ENCODE measurements at places on chromosomes 16 and 17.

DNA sequence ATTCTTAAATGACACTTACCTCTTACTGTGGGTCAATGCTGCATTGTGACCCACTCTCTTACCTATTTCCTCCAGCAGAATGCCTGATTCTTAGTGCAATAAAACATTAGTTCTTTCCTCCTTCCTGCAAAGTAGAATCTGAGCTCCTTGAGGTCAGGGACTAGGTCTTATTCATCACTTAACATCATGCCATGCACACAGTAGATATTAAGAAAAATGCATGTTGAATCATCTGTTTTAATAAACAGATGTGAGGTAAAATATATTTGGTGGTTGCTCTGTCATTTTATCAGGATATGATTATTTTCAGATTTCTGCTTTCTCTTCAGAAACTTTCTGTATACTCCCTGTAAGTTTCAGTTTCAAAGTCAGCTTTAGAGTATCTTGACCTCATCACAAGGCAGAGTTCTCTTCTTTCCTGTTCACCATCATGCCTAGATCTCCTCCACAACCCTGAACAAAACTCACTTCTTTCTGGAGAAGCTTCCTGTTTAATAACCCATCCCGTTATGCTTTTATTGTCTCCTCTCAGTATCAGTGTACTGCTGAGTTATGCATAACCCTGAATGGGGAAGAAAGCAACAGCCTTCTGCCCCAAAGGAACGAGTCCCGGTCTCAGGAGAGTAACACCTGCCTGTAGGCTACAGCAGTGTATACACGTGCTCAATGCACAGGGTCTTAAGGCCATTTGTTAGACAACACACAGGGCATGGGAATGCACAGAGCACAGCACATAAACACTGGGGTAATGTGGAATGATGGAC, 30.3 kb upstream of the SUPT4H1 start:
- no peak for DNase-seq

DNA sequence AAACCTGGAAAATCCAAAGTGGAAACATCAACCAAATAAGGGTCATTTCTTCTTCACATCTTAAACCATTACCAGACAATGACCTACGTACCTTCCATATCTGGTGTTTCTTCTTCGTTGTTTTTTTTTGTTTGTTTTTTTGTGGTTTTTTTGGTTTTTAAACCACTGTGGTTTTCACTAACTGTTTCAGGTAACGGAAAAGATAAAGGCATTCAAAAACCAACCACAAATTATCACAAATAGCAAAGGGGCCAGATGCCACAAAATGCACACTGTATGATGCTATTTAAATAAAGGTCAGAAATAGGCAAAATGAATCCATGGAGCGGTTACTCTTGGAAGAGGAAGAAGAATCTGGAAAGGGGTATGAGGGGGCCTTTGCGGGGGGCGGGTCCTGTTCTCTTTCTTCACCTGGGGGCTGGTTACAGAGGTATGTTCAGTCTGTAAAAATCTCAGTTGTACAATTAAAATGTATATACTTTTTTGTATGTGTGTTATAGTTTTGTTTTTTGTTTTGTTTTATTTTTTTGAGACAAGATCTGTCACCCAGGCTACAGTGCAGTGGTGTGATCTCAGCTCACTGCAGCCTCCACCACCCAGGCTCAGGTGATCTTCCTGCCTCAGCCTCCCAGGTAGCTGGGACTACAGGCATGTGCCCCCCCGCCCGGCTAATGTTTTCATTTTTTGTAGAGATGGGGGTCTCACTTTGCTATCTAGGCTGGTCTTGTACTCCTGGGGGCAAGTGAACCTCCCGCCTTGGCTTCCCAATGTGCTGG, 29.6 kb downstream of the LITAF start:
- DNase-seq = no peak

DNA sequence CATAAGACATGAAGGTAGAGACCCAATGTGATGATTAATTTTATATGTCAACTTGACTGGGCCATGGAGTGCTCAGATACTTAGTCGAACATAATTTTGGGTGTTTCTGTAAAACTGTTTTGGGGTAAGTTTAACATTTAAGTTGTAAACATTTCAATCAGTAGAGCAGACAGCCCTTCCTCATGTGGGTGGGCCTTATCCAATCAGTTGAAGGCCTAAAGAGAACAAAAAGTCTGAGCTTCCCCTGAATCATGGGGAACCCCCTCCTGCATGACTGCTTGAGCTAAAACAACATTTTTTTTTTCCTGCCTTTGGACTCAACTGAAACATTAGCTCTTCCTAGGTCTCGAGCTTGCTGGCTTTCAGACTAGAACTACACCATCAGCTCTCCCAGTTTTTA, 327.3 kb upstream of the SOX9 start:
- DNase-seq = no peak

DNA sequence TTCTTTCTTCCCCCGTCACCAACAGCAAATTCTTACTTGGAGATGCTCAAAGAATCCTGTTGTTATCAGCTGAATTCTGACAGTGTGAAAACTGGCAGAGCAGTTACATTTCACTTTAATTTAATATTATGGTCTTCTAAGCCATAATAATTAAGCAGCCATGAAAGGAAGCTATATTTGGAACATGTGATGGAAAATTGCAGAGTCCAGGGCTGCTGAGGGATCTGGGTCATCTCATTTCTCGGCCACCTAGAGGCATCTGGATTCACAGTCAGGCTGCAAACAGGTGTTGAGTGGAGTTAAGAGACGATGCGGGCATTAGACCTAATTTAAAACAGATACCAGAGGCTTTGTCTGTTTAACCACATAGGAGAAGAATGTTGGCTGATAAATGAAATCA, 38.4 kb downstream of the CHD9NB start:
- no peak for DNase-seq

DNA sequence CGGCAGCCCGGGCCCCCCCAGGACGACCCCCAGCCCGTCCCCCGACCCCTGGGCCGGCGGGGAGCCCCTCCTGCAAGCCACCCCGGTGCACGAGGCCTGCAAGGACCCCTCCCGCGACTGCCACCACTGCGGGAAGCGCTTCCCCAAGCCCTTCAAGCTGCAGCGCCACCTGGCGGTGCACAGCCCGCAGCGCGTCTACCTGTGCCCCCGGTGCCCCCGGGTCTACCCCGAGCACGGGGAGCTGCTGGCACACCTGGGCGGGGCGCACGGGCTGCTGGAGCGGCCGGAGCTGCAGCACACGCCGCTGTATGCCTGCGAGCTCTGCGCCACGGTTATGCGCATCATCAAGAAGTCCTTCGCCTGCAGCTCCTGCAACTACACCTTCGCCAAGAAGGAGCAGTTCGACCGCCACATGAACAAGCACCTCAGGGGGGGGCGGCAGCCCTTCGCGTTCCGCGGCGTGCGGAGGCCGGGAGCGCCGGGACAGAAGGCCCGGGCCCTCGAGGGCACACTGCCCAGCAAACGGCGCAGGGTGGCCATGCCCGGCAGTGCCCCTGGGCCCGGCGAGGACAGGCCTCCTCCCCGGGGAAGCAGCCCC, 15.6 kb upstream of the ZFPM1 start:
- peak; percentile 69 for DNase-seq

- DNase-seq = no peak
These were observed 14.5 kb downstream of the ZFPM1 start for GRCh38 chr16:88467541-88467944.

GRCh38 chr16:67933805-67934204, 2.1 kb upstream of the CTRL start:
- DNase-seq = no peak

DNA sequence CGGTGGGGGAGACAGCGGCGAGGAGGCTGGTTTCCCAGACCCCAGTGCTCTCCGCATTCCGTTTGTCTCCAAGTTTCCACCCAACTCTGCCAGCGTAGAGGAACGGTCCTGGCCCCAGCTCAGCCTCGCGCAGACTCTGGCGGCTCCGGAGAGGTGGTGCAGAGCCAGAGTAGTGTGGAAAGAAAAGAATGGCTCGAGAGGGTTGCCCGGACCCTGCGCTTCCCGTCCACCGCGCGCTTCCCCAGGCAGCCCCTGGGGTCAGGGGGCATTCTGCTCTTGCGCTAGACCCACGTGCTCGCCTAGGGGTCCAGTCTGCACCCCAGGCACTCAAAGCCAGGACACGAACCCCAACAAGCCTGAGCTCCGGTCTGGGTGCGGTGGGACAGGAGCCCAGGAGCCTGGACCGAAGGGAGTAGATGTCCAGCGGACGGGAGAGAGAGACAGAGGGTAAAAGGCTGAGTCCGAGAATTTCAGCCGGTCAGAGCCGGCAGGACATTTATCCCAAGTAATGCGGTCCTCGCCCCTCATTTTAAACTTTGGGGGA, 3.8 kb downstream of the PMP22 start:
- DNase-seq = peak; percentile 77

GRCh38 chr16:70160388-70160787, 13.2 kb upstream of the CLEC18C start:
- DNase-seq = peak; percentile 18

- no peak for DNase-seq
These were observed 62.4 kb upstream of the MED9 start for GRCh38 chr17:17414341-17414805.

GRCh38 chr16:66544016-66544757, 5.7 kb downstream of the TK2 start:
- DNase-seq = no peak

GRCh38 chr16:79278506-79278905, 322.0 kb downstream of the MAF start:
- DNase-seq = no peak

DNA sequence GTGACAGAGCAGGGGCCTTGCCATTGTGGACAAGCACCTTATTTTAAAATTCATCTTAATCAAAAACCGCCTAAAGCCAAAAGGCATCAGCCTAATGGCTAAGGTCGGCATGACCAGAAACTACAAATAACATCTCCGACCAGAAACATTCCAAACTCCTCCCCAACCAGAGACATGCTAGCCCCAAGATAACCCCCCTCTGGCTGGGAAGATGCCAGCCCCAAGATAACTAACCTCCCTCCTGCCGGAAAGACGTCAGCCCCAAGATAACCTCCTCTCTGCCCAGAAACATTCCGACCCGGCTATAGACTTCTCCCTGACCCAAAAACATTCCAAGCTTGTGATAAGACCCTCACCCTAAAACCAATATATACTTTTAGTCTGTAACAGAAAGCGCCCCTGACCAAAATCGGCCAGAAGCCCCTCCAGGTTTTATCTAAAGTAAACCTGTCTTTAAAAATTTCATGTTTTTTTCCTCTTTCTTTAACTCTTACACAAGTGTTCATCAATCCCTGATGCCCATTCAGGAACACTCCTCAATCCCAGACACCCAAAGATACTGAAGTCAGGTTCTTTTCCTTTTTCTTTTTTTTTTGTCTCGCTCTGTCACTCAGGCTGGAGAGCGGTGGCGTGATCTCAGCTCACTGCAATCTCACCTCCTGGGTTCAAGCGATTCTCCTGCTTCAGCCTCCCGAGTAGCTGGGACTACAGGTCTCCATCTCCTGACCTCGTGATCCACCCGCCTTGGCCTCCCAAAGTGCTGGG, 32.7 kb downstream of the TLE7 start:
- no peak for DNase-seq

- DNase-seq = peak; percentile 73
These were observed 10.3 kb upstream of the IRF8 start for GRCh38 chr16:85888405-85889331.

DNA sequence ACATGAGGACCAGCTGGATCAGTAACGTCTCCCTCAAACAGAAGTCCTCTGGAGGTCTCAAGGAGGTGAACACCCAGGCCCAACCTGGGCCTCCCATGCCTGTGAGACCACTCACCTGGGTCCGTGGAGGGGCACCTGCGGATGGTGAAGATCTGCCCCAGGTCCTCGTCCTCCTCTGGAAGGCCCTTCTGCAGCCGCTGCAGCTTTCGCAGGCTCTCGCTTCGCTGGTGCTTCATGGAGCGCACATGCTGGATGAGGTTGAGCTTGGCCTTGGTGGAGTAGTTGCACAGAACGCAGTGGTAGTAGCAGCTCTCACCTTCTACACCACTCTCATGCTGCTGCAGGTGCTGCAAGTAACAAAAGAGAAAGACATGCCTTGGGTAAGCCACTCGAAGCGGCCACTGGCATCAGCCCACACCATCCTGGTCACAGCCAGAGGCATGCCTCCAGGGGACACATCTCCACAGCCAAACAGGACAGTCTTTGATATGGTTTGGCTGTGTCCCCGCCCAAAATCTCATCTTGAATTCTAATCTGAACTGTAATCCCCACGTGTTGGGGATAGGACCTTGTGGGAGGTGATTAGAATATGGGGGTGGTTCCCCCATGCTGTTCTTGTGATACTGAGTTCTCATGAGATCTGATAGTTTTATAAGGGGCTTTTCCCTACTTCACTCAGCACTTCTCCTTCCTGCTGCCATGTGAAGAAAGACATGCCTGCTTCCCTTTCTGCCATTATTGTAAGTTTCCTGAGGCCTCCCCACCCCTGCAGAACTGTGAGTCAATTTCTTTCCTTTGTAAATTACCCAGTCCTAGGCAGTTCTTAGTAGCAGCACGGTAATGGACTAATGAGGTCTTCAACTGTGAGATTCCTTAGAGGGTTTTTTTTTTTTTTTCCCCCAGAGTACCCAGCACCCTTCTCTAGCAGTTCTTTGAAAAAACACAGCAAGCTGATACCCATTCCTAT, 158.0 kb downstream of the ZFHX3 start:
- DNase-seq = no peak

DNA sequence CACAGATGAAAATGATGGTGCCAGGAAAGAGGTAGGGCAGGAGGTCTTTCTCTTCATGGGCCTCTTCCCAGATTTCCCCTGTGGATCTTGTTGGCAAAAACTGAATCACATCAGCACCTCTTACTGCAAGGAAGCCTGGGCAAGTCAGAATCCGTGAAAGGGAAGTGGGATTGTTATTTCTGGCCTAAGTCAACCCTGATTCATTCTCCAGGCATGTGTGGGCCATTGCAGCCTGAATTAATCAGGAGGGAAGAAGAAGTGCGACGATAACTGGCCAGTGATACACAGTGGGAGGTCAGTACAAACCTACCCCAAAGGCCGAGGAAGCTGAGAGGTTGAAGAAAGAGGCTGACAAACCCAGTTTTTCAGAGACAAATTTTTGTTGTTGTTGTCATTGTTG, 17.9 kb upstream of the NSMCE1 start:
- peak; percentile 66 for DNase-seq

DNA sequence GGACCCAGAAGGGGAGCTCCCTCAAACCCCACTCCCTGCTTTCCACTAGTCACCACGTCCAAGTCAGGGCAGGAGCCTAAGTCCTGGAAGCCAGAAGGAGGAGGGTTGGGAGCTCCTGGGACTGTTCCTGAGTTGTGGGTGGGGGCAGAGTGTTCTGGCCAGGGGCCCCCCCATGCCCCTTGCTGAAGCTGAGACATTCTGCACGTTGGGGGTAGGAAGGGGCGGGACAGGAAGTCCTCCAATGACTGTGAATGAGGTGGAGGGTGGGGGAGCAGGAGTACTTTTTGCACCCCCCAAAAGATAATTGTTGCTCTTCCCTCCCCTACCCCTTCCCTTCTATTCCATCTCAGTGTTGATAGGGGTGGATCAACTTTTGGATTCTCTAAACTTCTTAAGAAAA, 21.4 kb upstream of the C17orf113 start:
- no peak for DNase-seq

- DNase-seq = no peak
These were observed 123.6 kb downstream of the CDYL2 start for GRCh38 chr16:80680839-80681238.

DNA sequence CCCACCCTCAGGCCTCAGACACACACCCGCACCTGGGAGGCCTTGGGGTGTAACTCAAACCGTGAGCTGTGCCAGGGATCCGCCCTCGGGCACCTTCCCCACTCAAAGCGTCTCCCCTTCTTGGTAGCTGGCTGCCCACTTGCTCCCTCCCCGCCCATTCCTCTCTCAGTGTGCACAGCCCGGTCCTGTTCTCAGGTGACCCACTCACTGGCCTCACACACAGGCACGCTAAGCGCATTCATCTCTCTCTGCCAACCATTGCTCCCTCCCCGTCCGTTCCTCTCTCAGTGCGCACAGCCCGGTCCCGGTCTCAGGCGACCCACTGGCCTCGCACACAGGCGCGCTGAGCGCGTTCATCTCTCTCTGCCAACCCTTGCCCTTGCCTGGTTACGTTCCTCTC, 20.8 kb downstream of the WDR45B start:
- no peak for DNase-seq

Data from HTR-8/SVneo (cell line).